ENCODE measurements at places on chromosomes 6 and 20.

- no peak for DNase-seq
Measured at GRCh38 chr6:132252113-132252512, 149.2 kb downstream of the MOXD1 start.

DNA sequence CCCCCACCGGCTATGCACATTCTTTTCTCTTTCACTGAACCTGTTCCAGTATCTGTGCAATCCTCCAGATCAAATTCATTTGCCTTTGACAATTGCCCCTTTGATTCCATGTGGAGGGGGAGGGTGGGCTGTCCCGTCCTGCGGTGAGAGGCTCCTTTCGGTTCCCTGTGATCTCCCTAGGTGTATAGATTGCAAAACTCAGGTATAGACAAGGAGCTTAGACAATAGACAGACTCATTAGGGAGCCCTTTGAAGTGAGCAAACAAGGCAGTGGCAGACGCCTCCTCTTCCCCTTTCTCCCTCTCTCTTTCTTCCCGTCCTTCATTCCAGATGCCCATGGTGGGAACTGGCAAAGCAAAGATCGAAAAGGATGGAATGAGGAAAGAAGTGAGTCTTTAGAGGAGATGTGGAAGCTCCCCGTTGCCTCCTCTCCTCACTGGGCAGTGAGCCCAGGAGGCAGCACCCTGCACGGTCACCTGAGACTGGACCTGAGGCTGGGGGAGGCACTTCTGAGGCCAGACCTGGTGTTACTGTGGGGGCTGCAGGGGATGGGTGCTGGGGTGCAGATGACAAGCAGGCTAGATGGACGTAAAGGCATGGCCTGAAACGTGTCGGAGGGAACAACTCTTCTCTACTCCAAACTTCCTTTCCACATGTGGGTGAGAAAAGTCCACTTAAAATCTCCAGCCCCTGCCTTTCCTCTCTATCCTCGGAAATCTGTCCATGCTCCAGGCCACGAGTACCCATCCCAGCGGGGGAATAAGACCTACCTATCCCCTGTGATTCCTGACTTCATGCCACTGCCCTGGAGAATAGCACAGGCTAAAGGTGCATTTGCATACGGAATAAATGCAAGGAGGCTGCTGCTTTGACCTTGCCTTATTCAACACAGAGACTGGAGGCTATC, 256.6 kb upstream of the FOXQ1 start:
- no peak for DNase-seq

DNA sequence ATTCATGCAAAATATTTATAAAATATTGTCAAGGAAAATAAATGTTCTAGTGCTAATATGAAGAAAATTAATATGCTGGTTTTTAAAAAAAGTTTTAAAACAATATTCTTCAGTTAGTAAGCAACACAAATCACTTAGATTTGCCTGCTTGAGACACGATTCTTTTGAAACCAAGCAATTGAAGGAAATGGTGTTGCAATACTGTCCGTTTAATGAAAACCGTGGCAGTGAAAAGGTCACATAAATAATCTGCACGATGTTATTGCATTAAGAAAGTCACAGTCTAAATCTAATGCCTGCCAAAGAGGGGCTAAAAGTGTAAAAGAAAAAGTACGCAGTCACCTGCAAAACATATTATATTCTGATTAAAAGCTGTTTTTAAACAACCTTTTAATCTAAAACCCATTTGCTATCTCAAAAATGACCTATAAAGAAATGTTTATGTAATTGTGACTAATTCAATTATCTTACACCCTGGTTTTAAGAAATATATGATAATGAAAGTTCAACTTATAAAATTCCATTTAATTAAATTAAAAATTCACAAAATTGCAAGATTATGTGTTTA, 143.0 kb downstream of the GMDS start:
- no peak for DNase-seq

- no peak for DNase-seq
Measured at GRCh38 chr6:163054641-163055040, 326.9 kb downstream of the PACRG start.

GRCh38 chr6:151693366-151693765, 114.1 kb upstream of the ESR1 start:
- DNase-seq = no peak

DNA sequence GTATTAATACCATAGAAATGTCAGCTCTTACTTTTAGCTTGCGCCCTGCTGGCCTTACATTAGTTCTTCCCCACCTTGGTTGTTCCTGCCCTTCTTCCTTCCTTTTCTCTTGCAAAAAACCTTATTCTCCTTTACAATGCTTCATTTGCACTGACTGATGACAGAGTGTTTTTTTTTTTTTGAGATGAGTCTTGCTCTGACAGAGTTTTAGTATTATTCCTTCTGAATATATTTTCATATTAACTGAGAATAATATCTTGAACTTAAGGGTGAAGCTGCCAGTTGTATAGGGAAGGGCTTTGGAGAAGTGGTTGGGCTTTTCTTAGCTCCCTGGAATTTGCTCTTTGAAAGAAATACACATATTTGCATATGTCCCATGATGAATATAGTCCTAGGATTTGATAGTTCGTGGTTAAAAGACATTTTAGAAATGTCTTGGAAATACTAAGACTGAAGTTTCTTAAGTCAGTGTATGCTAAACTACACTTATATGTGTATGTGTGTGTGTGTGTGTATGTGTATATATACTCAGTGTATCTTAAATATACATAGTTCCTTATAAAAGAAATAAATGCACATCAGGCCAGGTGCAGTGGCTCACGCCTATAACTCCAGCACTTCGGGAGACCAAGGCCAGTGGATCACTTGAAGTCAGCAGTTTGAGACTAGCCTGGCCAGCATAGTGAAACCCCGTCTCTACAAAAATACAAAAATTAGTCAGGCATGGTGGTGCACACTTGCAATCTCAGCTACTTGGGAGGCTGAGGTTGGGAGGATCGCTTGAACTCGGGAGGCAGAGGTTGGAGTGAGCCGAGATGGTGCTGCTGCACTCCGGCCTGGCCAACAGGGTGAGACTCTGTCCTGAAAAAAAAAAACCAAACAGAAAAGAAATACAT, 216.1 kb upstream of the MYLIP start:
- no peak for DNase-seq

DNA sequence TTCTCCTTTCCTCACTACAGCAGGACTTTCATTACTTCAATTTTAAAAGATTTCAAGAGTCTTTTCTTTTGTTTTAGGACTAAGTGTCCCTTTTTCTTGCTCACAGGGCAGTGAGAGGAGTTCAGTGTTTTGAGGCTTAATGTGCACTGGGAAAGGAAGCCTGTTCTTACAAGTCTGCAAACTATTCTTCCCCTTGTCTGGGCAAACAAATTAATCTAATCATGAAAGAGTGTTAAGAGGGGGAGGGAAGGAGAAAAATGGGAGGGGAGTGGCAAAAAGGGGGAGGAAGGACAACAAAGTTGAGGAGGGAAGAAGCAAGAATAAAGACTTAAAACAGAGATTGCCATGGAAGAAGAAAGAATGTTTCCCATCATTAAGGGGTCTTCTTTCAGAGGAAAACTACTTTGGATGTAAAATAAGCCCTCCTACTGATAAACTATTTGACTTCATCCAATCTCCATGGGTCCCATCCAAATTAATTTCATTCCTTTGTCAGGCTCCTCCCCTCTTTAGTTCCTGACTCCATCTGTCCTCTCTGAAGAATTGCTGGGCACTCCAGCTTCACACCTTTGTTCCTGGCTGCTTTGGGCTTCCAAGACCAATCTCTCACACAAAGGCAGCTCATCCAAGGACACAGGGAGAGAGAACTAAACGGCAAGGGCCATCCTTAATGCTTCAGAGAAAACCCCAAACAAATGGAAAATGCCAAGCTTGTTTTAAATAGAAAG, 244.5 kb downstream of the TPBG start:
- no peak for DNase-seq

DNA sequence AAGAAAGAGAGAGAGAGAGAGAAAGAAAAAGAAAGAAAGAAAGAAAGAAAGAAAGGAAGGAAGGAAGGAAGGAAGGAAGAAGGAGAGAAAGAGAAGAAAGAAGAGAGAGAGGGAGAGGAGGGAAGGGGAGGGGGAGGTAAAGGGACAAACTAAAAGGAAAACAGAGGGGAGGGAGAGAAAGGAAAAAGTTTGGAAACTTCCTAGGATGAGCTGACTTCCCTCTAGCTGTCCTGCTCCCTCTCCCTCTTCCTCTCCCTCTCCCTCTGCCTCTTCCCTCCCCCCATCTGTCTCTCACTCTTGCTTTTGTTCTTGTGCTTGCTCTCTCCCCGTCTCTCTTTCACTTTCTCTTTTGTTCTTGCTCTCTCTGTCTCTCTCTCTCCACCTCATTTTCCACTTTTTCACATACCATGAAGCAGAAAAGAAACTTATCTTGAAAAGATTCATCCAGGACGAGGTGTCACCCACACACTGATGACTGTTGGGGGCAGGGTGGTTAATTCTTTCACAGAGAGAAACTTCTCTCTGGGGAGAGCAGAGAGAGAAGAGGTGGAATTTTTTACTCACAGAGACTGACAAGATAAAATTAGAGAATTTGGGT, 56.4 kb upstream of the DUSP22 start:
- DNase-seq = peak; percentile 51

DNA sequence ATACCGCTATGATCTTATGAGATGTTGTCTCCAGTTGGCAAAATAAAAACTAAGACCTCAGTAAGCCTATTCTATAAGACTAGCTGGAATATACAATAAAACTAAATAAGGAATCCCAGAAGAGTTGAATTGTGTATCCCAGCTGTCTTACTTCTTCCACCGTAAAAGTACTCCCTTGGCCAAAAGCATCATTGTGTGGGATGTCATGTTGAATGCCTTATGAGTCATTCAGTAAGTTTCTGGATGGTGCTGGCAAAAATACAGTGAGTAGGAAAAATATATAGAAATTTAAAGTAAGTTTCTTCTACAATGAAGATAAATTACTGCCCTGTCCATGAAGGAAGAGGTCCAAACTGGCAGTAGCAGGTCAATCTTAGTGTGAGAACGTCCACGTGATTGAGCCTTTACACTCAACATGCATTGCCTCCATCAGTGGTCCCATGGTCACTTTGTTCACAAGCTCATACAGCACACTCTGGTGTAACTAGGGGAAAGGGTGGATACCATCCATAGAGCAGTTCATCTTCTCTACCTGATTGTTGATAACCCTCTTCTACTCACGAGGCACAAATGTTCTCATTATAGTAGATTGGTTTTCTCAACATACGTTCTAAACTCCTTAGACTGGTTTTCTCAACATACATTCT, 13.7 kb upstream of the ZNF318 start:
- no peak for DNase-seq

DNA sequence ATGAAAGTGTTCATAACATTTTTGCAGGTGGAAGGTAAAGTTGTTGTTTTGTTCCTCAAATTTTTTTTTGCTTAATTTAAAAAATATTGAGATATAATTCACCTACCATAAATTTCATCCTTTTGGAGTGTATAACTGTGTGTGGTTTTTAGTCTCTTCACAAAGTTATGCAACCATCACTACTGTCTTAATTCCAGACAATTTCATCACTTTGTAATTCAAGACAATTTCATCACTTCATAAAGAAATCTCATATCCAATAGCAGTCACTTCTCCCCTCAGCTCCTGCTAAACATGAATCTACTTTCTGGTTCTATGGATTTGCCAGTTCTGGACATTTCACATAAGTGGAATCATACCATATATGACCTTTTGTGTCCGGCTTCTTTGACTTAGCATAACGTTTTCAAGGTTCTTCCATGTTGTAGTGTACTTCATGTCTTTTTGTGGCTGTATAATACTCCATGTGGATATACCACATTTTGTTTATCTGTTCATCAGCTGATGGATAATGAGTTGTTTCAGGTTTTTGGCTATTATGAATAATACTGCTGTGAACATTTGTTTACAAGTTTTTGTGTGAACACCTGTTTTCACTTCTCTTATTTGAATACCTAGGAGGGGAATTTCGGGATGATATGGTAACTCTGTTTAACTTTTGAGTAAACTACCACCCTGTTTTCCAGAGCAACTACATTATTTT, 18.8 kb downstream of the ZFAND3 start:
- DNase-seq = no peak

DNA sequence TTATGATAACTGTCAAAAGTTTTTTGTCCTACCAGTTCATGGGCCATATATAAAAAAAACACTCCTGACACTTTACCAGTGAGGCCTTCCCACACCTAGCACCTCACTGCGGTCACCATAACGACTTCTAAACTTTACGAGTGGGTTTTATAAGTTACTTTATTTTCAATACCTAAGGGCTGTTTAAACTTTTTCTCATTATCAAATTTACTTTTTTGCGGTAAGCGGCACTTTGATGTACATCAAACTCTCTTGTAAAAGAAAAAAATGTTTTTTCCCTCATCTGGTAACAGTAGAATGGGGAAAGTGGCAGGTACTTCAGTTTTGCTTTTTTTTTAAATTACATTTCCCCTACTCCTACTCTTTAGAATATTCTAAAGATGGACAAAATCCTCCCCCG, 36.2 kb downstream of the FYN start:
- no peak for DNase-seq

DNA sequence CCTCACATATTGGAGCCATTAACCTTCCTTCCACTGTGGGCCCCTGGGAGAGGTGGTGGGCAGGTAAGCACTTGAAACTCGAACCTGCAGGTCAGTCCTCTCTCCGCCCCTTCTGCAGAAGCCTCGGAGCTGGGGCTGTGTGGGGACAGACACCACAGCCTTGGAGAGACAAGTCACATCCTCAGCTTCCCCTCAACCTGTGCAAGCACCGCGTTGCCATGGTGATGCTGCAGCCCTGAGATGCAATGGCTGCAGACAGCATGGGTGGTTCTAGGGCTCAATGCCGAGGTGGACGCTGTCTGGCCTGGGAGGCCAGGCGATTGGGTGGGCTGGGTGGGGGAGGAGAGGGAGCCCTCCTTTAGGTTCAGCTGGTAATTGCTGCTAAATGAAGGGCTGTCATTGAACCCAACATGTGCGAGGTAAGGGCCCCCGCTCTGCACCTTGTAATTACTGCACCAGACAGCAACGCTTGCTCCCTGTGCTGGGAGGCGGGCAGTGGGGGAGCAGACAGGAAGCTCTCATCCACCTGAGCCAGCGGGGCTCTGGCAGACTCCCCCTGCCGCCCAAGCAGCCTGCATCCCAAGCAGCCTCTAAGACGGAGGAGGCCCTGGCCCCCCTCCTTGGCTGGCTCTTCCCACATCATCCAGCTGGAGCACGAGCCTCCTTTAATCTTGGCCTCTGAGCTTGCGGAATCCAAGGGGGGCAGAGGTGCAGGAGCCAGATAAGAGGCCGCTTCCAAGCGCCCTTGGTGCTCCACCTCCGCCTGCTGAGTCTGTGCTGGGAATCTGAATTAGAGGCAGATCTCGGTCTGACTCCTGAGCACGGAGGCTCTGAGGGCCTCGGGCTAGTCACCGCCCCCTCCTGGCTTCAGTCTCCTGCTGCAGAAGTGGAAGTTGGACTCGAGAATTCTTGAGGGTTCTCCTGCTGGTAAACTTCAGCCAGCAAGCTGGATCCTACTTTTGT, 39.8 kb upstream of the CDH22 start:
- no peak for DNase-seq

- DNase-seq = no peak
Measured at GRCh38 chr6:22801831-22802230, 232.5 kb downstream of the HDGFL1 start.

- no peak for DNase-seq
Measured at GRCh38 chr6:7526755-7527154, 14.7 kb upstream of the DSP start.

- DNase-seq = no peak
Measured at GRCh38 chr20:3315136-3315535, 76.1 kb upstream of the SLC4A11 start.

- no peak for DNase-seq
Measured at GRCh38 chr6:11386726-11387125, 150.8 kb upstream of the TMEM170B start.

All from activated T-helper 9 cell treated with anti-CD3 and anti-CD28 coated beads, Interleukin-2, amount 50 U/mL, for 16 hours (primary cell).